ENCODE measurements at places on chromosomes 7 and 10.

DNA sequence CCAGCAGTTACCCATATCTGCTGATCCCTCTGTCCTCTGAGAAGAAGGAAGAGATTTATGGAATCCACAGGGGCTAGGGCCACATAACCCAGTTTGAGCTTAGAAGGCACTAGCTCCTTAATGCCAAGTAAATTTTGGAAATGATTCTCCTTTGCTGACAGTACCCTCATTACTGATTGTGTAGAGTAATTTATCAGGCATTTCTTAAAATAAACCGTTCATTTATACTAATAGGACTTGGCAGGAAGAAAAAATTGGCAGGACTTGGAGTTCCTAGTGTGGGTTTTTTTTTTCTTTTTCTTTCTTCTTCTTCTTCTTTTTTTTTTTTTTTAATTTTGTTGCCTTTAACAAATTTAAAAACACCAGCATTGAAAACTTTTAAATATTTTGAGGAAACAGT lies 645.7 kb downstream of the SUGCT start:
- DNase-seq, result no peak

- DNase-seq, result no peak
These were observed 16.6 kb upstream of the FOXL3 start for GRCh38 chr7:273327-273726.

DNA sequence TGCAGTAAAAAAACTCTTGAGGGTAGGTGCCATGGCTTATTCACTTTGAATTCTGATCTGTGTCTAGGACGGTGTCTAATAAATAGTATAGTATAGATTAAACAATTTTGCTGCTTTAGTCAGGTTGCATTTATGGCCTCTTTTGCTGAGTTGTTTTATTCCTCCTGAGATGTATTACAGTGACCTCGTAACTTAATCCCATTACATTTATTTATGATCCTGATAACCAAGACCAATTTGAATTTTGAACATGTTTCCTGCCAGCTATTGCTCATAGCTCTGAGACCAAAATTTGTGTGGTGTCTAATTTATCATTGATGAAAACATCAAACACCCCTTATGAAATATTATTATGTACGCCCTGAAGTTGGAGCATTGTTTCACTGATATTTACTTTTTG lies 381.9 kb upstream of the SEMA3C start:
- no peak for DNase-seq

GRCh38 chr7:117531595-117532244 lies 51.9 kb downstream of the CFTR start:
- no peak for DNase-seq

DNA sequence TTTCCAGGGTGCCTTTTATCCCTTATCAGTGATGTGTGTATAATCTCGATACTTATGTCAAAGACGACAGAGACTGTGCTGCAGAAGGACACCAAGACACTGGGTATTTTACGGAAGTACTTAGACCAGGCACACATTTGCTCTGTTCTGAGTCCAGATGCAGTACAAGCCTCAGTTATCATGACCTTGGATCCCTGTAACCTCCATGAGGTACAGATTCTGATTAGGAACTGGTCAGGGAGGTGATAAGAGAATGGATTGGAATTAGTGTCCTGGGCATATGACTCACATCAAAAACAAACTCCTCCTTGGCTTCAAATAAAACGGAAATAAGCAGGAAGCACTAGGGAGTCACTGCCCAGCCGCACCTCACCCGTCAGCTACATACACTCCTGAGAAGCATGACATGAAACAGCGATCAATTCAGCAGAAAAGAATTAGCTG lies 146.5 kb downstream of the SFMBT2 start:
- DNase-seq, result no peak

DNA sequence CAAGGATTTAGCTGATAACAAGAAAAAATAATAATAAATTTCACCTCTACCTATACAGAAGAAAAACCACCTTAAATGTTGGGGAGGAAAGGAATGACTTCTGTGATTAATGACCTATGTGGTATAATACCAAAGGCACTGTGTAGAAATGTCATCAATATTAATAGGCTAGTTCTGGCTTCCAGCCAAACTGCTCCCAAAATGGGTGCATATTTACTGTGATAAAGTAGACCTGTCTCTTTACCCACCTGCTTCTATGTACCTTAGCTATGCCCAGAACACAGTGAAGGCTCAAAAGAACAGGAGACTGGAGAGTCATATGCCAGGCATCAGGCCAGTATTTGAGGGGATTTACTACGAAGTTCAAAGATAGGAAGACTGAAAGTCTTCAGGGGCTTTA lies 76.0 kb downstream of the ATE1 start:
- no peak for DNase-seq
